ENCODE measurements at places on chromosomes 12 and 14.

DNA sequence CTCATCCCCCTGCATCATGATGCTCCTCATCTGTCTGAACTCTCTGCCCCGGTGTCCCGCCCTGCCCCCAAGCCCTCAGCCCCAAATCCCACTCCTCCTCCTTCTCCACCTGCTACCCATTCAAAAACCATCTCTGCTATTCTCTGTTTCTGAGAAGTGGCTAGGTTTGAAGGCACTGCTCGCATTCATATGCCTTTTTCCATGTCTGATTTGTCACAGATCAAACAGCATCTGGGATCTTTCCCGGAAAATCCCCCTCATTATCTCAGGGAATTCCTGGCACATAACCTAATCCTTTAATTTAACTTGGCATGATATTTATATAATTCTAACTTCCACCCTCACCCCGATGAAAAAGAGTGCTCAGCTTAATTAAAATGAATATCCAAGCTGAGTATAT lies 3.3 kb upstream of the ADAM20 start:
- DNase-seq = no peak

DNA sequence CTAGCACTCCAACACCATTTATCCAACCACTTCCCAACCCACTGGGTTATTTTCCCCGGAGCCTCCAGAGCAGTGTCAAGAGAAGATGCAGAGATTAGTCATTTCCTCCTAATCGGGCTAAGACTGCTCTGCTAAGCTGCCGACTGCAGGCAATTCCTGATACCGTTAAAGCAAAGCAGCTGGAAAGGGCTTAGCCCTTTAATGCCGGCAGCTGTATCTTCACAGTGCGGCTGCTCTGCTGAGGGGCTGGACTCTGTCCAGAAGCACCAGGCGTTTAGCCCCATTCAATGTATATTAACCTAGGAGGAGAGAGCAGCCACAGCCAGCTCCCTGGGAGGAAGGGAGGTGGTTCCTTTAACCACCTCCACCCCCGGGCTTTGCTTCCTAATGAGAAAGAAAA lies 11.1 kb downstream of the AQP6 start:
- DNase-seq = peak; percentile 61

GRCh38 chr12:68446901-68447796 lies 115.0 kb upstream of the MDM1 start:
- DNase-seq = no peak

DNA sequence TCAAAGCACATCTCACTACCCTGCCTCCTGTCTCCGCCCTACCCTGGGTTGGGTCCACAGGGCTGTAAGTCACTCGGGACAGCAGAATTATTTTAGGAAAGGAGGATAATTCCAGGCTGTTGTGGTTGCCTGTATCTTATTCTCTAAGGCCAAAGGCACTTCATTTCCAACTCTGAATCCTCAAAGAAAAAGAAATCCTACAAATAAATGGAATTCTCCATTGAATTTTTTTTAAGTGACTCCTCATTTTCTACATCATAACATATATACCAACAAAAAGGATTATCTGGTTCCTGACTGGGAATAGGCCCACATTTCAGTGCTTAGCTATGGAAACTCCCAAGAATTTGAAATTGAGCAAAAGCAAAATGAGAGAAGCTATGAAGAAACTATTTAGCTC lies 186.4 kb downstream of the ITPR2 start:
- DNase-seq = no peak

GRCh38 chr12:21819236-21819635 lies 44.7 kb upstream of the KCNJ8 start:
- no peak for DNase-seq
